ENCODE measurements at places on chromosomes 1 and 21.

- no peak for DNase-seq
These were observed 6.7 kb upstream of the TSPEAR start for GRCh38 chr21:44718093-44718492.

GRCh38 chr1:230728710-230729392 is 14.9 kb upstream of the AGT start:
- DNase-seq: no peak

GRCh38 chr1:215079456-215079855 is 3.1 kb upstream of the KCNK2 start:
- DNase-seq: no peak

- DNase-seq: no peak
These were observed 16.3 kb upstream of the OLFML2B start for GRCh38 chr1:162040001-162040400.

DNA sequence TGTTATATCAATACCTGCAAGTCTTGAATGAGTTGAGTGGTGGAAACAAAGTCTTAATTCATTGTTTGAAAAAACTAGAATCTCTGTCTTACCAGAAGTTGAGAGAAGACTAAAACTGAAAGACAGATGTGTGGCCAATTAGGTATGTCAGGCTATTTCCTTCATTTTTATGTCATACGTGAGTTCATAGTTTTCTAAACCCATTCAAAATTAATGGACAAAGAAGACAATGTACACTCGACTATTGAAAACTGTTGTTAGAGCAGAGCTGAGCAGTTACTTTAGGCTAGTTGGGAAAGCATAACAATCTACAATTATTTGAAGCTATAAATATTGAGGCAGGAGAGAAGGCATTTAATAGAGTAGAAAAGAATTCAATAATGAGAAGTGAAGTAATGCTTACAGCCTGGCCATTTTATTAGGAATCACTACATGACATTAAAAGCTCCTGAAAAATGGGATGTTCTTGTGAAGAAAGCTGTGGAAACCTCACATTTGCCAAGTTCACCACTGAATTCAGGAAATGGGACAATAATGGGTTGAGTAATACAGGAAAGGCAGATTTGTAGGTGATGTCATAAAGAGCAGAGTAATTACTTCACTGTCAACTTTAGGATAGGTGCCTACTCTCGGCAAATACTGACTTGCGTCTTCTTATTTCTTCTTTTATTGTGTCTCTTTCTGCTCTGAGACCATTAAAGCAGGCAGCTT is 204.4 kb downstream of the PLA2G4A start:
- DNase-seq: no peak
